Activated T-cell treated with anti-CD3 and anti-CD28 coated beads, Interleukin-2, amount 50 U/mL, for 72 hours (primary cell): ENCODE measurements at places on chromosomes 12 and 14.
A peak's percentile ranks its signal among the peaks of the same experiment; 100 is the strongest.

GRCh38 chr12:97927977-97928376 is 465.4 kb downstream of the RMST start:
- no peak for DNase-seq

- DNase-seq = no peak
Measured at GRCh38 chr12:93868771-93869170, 191.6 kb downstream of the CRADD start.

DNA sequence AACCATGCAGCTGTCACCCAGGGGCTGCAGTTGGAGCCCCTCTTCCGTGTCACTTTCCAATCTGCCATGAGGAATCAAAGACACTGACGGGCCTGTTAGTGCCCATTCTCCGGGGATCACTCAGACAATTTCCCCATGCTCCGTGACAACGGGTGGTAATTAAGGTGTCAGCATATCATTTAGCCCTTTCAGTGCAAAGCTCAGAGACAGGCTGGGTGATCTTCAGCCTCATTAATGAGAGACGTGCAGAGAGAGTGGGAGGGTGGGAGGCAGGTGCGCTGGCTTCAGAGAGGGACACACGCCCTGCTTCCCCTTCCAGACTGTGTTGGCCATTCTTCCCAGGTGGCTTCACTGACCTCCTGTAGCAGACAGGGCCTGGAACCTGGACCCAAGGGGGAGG is 58.7 kb downstream of the MVK start:
- DNase-seq = no peak

DNA sequence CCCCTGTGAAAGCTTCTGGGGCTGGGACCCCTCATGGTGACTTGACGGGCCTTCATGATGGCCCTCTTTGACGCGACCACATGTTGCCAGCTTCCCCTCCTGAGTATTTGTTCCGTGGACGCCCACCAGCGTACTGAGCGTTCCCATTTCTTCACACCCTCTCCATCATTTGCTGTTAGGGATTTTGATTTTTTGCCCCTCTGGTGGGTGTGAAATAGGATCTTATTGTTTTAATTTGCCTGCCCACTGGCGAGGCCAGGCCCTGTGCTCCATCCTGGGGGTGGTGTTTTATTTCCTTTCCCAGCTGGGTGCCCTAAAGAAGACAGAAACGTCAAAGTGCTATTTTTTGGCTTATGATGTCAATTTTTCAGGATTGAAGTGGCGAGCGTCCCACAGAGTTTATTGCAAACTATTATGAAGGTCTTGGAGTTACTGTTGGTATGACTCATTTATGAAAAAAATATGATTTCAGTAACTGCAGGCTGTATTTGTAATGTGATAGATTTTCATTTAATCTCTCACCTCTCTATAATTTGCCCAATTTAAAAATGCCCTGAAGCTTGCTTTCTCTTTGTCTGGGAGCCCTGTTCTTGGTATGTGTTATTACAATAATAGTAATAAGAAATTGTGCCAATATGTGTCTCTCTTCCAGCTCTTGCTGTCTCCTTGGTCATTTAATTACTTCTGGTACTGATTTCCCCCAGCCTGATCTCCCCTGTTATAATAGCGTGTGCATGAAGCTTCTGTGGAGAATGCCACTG is 99.6 kb downstream of the SLC25A47 start:
- DNase-seq = no peak

DNA sequence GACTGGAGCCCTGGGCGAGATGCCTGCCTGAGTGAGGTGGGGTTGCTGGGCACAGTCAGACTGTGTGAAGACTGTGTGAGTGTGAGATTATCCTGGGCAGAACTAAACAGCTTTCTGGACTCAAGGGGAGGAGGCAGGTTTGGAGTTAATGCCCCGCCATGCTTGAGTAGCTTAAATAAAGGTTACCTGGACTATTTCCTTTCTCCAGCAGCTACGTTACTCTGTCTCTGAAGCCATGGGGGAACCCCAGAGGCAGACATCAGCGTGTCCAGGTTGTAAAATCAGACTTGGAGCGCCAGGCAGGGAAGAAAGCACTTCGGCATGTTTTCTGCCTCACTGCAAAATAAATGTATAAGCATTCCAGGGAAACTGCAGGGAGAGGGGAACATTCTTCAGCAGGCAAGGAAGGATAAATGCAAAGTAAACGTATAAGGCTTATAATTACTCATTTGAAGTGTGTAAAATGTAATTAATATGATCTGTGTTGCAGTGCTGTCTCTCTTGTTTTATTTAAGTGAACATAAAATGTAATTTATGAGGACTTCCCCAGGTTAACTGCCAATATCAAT is 129.7 kb downstream of the CHST11 start:
- DNase-seq = no peak

- DNase-seq = no peak
Measured at GRCh38 chr14:57883061-57883460, 17.2 kb upstream of the SLC35F4 start.

DNA sequence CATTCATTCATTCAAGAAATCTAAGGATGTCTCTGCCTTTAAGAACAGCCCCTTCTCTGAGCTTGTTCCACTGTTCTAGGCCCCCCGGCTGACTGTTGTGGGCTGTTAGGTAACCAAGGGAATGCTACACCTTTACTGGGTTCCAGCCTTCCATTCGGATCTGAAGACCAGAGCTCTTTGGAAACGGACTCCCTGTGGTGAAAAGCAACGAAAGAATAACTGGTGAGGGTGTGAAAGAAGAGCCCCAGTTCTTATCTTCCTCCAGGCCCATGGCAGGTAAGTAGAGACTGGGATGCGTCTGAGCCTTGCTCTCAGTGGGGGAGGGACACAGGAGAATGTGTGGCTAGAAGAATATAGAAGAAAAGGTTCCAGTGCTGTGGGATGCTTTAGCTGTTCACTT is 207.4 kb downstream of the TMEM132D start:
- no peak for DNase-seq

- DNase-seq = peak; percentile 57
Measured at GRCh38 chr12:111024205-111024801, 103.9 kb upstream of the MYL2 start.

DNA sequence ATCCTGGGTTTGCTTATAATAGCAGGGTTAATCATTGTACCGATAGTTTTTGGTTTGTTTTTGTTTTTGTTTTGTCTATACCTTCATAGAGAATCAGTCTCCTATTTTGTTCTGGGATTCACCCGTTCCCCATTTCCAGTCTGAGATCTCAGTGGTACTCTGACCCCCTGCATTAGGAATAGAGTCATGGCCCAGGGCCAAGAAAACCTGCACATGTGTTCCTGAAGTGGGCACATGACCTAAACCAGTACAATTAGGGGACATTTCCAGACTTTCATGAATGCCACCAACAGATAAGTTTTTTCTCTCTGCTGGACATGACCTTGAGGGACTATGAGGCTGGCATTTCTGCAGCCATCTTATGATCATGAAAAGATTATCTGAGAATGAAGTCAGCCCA is 52.5 kb downstream of the MRPL42 start:
- DNase-seq = no peak

DNA sequence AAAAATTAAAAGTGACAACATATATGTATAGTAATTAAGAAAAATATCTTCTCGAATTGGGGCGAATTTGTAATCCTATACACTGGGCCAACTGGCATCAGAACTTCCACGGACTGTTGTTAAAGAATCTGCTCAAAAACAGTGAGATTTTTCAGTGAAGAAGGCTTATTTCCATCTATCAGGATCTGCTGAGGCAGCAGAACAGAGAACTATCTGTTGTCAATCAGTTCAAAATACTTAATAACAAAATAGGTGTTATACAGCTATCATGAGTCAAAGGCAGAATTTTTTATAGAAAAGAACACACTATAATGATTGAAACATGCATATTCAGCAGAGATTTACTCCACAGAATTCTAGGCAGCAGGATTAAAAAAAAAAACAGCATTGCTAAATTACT is 41.9 kb downstream of the IFNG-AS1 start:
- no peak for DNase-seq

DNA sequence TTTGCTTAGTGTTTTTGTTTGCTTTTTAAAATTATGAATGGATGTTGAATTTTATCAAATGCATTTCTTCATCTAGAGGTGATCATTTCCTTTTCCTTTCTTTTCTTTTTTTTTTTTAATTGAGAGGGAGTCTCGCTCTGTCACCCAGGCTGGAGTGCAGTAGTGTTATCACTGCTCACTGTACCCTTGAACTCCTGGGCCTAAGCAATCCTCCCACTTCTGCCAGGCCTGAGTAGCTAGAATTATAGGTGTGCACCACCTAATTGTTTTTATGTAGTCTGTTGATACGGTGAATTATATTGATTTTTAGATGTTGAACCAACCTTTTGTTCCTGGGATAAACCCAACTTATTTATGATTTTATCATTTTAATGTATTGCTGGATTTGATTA is 1.5 kb upstream of the CDKL1 start:
- DNase-seq = no peak

DNA sequence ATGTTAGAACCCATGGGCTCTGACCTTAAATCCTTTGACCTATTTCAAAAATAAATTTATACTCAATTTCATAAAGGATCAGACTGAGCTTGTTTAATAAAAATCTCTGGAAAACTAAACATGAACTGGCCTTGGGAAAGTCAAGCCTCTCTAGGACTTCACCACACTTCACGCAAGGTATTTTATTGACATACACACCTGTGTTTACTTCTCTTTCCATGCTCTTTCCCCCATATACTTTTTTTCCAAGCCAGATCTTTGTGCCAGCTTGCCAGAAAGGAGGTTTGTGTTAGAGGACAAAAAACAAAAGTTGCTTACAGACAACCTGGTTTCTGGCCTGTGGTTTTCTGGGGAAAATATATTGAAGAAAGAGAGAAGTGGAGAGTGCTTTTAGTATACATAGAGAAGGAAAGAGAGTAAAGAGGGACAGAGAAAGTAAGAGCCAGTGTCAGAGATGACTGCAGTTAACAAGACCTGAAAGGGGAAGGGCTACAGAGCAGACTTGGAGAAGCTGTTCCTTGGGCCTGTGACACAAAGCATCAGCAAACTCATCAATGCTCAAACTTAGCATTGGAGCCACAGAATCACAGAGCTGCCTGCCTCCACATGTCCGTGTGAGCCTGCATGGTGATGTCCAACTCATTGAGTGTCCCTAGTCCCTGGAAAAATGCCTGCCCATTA is 77.3 kb upstream of the TMTC2 start:
- DNase-seq = no peak

GRCh38 chr12:28710882-28711281 is 438.2 kb upstream of the FAR2 start:
- no peak for DNase-seq

GRCh38 chr14:102277874-102278630 is 26.9 kb downstream of the MOK start:
- no peak for DNase-seq

GRCh38 chr12:45720069-45720468 is 9.4 kb upstream of the ARID2 start:
- DNase-seq = no peak

DNA sequence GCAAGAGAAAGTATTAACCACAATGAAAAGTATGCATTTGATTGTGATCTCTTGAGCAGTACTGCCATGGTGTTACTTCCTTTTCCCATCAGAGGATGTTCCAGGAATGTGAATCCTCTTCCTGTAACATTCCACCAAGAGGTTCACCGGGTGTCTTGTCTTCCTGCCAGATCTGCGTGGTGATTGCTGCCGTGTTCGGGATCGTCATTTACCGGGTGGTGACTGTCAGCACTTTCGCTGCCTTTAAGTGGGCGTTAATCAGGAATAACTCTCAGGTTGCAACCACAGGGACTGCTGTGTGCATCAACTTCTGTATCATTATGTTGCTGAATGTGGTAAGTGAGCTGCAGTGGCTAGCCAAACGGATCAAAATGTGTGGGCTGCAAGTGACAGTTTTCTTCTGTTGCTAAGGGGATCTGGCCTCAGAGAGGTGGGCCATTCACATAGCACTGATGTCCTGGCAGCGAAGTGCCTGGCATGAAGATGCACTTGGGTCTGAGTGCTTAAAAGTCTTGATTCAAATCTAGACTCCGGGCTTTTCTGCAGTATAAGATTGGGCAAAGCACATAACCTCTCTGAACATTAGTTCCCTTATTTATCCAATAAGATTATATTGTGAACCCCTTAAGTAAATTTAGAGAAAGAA is 123.4 kb downstream of the SLC5A8 start:
- no peak for DNase-seq

DNA sequence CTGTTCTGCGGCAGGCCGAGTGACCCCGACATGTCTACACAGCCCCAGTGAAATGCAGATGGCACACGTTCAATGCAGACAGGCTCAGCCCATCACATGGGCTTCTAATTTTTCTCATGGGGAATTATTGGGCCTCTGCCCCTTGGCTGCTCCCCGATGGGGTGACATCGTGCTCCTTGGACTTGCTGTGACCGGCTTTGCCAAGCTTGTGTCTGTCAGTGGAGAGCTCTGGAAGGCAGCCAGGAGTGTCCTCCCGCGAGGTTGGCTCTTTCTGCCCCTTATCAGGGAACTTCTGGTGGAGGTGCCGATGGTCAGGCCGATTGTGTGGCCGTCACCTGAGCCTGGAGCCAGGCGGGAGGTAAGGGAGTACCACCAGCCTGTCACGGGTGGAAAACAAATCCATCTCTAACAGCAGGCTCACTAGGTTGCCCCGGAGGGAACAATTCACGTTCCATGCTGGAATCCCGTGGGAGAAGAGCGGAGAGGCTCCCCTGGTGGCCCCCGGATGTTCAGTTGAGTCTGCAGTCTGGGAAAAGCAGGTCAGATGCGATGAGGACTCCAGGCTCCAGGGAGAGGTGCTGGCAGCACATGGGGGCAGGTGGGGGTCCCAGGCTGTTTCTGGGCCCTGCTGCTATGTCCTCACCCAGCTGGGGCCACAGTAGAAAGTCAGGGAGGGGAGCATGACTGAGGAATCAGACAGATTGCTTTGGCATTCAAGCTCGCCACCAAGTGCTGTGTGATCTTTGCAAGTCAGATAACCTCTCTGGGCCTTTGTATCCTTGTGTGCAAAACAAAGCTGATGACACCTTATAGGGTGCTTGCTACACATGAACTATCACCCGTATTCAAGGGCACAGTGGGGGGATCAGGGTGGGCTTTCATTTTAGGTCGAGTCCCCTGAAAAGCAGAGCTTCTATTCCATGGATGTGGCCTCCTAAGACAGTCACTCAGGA is 43.2 kb upstream of the EML1 start:
- DNase-seq = no peak

- DNase-seq = no peak
Measured at GRCh38 chr12:66942741-66943465, 264.0 kb upstream of the GRIP1 start.

DNA sequence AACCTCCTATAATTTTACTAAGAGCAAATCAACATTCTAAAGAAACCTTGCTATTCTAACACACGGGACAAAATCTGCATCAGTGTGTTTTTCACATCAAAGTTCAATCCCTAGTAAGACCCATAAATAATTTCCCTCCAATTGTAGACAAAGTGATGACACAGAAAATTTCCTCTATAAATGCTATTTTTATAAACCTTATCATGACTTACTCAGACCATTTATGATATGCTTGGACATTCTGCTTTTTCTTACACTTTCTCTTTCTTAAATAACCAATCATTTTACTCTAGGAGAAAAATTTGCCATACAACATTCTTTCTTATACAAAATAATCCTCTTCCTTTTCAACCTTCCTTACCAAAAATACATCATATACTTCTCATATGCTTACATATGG is 67.0 kb downstream of the SDR9C7 start:
- no peak for DNase-seq

GRCh38 chr14:77488558-77488957 is 10.1 kb downstream of the ISM2 start:
- no peak for DNase-seq

GRCh38 chr14:61337893-61338292 is 16.5 kb downstream of the PRKCH start:
- peak; percentile 77 for DNase-seq

GRCh38 chr12:131218026-131218922 is 264.6 kb downstream of the ADGRD1 start:
- no peak for DNase-seq
